ENCODE measurements at places on chromosomes 2 and 18. TPM values are rescaled to one million over a fixed set of nuclear protein-coding genes. Genes with fewer than 3 reads are reported as not detected.

The SCYGR4 gene
- total RNA-seq: not detected

The FRZB gene
- 0.32 TPM for total RNA-seq

The TTN gene
- not detected for total RNA-seq

The GALNT14 gene
- total RNA-seq: 1.4 TPM

The DOCK10 gene
- total RNA-seq: 20.5 TPM

The TEKT4 gene
- not detected for total RNA-seq

The PID1 gene
- total RNA-seq: 4.9 TPM

The CXCR1 gene
- not detected for total RNA-seq

The CAPN13 gene
- not detected for total RNA-seq

The TYMS gene
- 16.8 TPM for total RNA-seq

The CPLX4 gene
- not detected for total RNA-seq

The EML6 gene
- total RNA-seq: 0.63 TPM

The B4GALT6 gene
- total RNA-seq: 2.4 TPM

The DSG3 gene
- total RNA-seq: not detected

The CDK15 gene
- total RNA-seq: 1.3 TPM

The ANKRD36C gene
- 22.5 TPM for total RNA-seq

The TGFA gene
- 17.3 TPM for total RNA-seq

The ADCYAP1 gene
- total RNA-seq: not detected

The GATA6 gene
- total RNA-seq: 17.6 TPM

The EFHD1 gene
- total RNA-seq: not detected

The TMEM17 gene
- 3.7 TPM for total RNA-seq

The CCDC85A gene
- total RNA-seq: 9.9 TPM

The MC5R gene
- total RNA-seq: not detected

The TDRD15 gene
- not detected for total RNA-seq

The SLC9A4 gene
- total RNA-seq: not detected

The APCDD1 gene
- total RNA-seq: not detected

The PRKAG3 gene
- not detected for total RNA-seq

The ST8SIA3 gene
- total RNA-seq: not detected

The SERPINB3 gene
- not detected for total RNA-seq

The ATP6V1C2 gene
- not detected for total RNA-seq

The ZNF396 gene
- total RNA-seq: 0.13 TPM

The IKZF2 gene
- 13.5 TPM for total RNA-seq

The FTCDNL1 gene
- 0.13 TPM for total RNA-seq

The RELCH gene
- 31.6 TPM for total RNA-seq

The MOGAT1 gene
- not detected for total RNA-seq

The CD8B2 gene
- total RNA-seq: not detected

The CCDC102B gene
- total RNA-seq: 0.89 TPM

The ZNF24 gene
- total RNA-seq: 23.1 TPM
